Stomach (tissue), 19 donors: ENCODE measurements at places on chromosomes 12 and 14. TPM values are rescaled to one million over a fixed set of nuclear protein-coding genes. Genes with fewer than 3 reads are reported as not detected.

The TAPBPL gene
- 40.0 TPM for total RNA-seq

The TAS2R20 gene
- not detected for total RNA-seq

DNA sequence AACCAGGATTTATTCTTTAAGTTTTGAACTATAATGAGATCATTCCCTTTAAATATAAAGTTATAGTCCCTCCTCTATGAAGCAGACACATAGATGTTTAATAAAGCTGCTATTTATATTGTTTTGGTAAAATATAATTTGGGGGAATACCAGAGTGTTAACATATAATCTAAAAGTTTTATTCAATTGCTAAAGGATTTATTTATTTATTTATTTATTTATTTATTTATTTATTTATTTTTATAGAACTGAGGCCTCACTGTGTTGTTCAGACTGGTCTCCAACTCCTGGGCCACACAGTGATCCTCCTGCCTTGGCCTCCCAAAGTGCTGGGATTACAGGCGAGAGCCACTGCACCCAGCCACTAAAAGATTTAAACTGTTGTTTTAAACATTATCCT lies 98.6 kb downstream of the KICS2 start:
- no peak for DNase-seq

GRCh38 chr14:101888182-101888581 lies 76.2 kb upstream of the DYNC1H1 start:
- no peak for DNase-seq

- no peak for DNase-seq
Observed at GRCh38 chr14:40003773-40004172, 571.5 kb upstream of the FBXO33 start.

DNA sequence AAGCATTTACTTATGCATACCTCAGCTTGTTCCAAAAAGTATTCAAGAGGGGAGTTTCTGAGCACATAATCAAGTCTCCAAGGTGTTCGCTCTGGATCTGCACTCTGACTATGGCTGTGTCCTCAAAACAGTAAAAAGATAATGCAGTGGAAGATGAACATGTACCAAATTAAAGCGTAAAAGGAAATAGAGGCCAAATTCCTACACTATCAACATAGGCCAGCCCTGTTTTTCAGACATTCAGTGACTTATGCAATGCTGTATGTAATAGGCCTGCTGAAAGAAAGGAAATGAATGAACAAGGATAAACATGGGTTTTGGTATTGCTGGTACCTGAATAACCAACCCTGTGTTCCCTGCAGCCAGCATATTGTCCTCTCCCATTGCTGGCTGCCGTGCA lies 115.7 kb downstream of the SAMD4A start:
- DNase-seq, result no peak

DNA sequence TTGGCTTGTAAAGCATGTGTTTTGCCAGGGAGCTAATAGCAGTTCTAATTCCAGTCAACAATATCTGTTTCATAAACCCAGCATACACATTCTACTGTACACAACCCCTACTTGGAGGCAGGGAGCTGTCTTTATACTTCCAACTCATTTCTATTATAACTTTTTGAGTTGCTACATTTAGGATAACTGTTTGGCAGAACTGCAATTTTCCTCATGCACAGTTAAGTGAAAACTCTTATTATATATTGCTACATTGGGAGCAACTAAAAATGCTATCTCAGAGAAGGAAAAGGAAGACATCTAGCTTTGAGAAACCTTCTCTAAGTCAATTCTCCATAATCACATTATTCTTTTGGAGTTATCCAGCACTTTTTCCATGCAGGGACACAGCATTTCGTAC lies 480.2 kb downstream of the RPS29 start:
- DNase-seq, result peak; percentile 9

- DNase-seq, result no peak
Observed at GRCh38 chr12:54355104-54355815, 9.0 kb downstream of the GPR84 start.

DNA sequence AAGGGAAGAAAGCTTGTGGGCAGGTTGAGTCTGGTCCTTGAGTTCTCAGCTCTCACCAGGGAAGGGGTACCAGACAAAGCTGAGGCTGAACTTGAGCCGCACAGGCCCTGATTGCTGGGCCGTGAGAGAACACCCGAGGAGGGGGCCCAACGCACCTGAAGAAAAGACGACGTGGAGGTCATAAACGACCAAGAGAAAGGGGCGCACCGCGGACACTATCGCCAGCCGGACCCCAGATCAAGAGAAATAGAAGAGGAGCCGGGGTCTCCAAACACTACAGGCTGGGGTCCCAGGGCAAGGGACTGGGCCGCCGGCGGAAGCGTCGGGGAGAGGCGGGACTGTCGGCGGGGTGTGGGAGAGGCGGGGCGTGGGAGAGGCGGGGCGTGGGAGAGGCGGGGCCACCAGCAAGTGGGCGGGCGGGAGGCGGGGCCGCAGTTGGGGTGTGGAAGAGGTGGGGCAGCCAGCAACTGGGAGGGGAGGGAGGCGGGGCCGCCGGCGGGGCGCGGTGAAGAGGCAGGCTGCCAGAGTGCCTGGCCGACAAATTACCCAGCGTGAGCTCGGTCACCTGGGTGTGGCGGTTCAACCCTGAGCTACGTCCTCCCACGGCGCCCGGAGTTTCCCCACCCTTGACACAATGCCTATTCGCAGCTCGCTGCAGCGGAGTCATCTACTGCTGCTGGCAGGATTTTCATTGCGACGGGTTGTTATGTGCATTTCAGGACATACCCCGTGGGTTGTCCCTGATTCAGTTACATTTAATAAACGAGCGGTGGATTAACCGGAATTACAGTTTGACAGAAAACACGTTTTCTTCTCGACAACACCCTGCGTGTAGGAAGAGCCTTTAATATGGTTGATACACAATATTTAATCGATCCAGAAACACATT lies 15.5 kb upstream of the NEMF start:
- peak; percentile 98 for DNase-seq
